ENCODE measurements at places on chromosomes 16 and 17.
A peak's percentile ranks its signal among the peaks of the same experiment; 100 is the strongest.

DNA sequence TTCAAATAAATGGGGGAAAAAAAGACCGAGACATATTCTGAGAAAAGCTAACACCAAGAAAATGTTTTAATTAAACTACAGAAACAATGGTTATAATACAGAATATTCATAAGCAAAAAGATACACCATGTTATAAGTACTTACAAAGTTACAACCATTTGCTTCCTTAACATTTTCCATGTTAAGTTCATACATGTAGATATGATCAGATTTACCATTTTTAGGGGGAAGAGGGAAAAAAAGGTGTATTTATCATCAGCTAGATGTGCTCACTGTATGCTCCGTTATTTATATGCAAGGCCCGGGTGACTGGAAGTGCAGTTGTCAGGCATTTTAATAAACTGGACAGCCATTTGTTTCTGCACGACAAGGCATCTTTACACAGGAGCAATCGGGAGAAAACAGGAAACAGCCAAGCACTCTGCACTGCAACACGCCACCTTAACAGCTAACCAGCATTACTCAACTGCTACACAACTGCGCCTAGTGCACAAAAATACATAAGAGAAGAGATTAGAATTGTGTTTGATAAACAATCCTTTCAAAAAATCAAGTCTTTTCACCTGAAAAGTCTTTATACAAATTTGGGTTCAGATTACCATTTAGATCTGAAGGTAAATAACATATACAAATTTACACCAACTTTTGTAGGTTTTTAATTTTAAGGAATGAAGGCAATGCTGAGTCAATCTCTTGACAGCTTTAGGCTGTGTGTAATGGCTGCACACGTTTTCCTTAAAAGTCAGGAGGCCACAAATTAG is 2.9 kb downstream of the SRSF2 start:
- no peak for DNase-seq

- DNase-seq: no peak
These were observed 47.7 kb downstream of the BEAN1 start for GRCh38 chr16:66474750-66475199.

GRCh38 chr16:2930236-2930635 is 18.5 kb downstream of the FLYWCH1 start:
- no peak for DNase-seq

GRCh38 chr17:48055531-48056245 is 7.5 kb downstream of the NFE2L1 start:
- DNase-seq: no peak

DNA sequence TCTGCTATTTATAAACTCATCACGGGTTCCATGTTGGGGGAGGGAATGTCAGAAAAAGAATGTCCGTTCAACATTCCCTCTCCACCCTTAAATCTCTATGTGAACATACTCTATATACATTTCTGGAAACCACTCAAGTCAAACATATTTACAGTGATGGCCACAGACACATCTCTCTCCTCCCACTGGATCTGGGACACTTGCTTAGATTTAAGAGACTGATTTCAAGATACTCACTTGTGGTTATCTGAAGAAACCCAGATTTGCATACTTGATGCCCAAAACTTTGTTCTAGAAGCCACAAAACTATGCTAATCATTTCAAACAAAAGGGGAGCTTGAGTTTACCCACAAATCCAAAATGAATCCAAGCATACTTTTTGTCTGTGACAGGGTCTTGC is 182.9 kb upstream of the SOX9 start:
- DNase-seq: no peak

DNA sequence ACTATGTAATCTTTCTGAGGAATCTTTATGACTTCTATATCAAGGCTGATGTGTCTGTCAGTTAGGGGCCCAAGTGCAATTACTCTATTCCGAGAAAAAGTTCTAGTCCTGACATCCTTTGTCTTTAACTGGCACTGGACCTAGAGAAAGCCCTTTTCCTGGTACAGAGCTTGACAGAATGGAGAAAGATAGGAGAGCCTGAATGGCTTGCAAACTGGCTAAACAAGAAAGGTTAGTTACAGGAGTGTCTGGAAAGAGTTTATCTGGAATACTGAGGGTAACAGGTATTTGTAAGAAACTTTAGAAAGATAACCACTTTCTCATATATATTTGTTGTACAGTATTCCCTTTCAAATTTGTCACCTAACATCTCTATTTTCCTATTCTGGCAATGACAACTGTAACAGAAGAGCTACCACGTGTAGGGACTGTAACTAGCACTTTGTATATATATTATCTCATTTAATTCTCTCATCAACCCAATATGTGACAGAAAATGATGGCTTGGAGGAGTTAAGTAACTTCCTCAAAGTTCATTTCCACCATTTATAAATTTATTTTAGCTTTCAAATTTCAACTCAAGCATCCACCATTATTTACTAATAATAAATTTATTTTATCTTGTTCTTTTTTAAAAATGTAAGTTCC is 97.4 kb upstream of the C17orf78 start:
- no peak for DNase-seq

DNA sequence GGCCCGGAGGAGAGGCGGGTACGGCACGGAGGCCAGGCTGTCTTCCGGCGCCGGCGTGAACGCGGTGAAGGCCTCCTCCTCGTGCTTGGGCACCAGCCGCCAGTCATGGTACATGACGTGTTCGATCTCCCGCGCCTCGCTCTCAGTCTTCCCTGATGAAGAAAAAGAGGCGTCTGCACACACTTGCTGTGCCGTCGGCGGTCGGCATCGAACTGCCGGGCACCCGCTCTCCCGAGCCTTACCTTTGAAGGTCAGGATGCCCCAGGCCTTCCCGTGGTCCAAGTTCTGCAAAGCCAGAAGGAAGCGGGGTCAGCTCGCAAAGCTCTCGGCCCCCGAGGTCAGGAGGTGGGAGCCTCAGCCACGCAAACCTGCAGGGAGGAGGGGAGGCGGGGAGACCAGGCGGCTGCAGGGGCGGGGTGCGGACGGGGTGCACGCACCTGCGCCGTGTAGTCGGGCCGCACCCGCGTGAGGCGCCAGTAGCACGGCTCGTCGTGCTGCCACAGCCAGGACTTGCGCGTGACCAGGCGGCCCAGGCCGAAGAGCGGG is at the start of gene EME2:
TSS of gene EME2 (plus strand) at position 449 of the 546 bp plus-strand sequence. CDS start 418 bp downstream, outside the sequence.
- peak; percentile 64 for DNase-seq

GRCh38 chr16:72264771-72265170 is 92.8 kb upstream of the PMFBP1 start:
- DNase-seq: no peak

GRCh38 chr17:19948116-19948943 is 29.3 kb downstream of the AKAP10 start:
- DNase-seq: no peak

GRCh38 chr17:4903051-4903818 is at the start of gene CHRNE:
Gene CHRNE (minus strand): TSS chr17:4903098. CDS start chr17:4903063, 35 bp downstream.
- DNase-seq: peak; percentile 83

- DNase-seq: no peak
These were observed 271.8 kb downstream of the IRF8 start for GRCh38 chr16:86170720-86171119.

- DNase-seq: no peak
These were observed 4.7 kb upstream of the BEAN1 start for GRCh38 chr16:66422366-66422765.

- no peak for DNase-seq
These were observed 17.6 kb downstream of the MAPK8IP3 start for GRCh38 chr16:1723450-1724147.

GRCh38 chr16:17556276-17557052 is 85.7 kb upstream of the XYLT1 start:
- peak; percentile 12 for DNase-seq

Measured in foreskin fibroblast (primary cell).